ENCODE measurements at places on chromosomes 2 and 18.

DNA sequence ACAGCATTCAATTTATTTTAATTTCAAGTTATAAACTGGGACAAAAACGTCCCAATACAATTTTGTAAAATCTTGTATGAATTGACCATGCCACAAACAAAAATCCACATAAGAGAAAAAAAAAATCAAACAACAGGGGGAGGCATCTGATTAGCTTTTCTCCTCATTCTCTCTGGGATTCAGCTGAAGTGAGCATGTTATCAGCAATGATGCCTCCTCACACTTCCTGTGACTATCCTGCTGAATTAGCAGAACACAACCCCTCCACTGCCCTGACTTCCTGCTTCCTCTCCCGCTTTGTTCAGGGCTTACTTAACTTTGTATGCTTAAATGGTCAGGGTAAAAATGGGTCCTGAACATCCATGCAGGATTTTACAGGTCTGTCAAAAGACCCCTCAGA, 132.2 kb upstream of the ITGB6 start:
- peak; percentile 37 for DNase-seq

- no peak for DNase-seq
These were observed 1.9 kb downstream of the CLASP1 start for GRCh38 chr2:121647396-121647795.

DNA sequence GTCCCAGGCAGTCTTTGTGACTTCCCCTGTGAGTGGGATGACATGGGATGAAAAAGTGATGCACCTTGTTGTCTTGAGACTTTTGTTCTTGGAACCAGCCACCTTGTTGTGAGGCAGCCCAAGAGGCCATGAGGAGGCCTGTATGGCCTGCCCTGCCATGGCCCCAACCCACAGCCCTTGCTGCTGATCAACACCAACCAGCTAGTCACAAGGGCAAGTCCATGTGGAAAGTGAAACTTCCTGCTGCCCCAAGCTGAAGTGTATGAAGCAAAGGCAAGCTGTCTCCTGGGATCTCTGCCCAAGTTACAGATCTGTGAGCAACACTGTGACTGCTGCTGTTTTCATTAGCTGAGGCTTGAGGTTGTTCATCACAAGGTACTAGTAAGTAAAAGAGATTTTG, 21.6 kb downstream of the TMEM18 start:
- DNase-seq, result no peak

- no peak for DNase-seq
These were observed 24.9 kb downstream of the BIN1 start for GRCh38 chr2:127081826-127082633.

- peak; percentile 10 for DNase-seq
These were observed 77.6 kb upstream of the OTOF start for GRCh38 chr2:26555246-26556133.

GRCh38 chr2:106863387-106863786, 22.6 kb downstream of the ST6GAL2 start:
- peak; percentile 60 for DNase-seq

DNA sequence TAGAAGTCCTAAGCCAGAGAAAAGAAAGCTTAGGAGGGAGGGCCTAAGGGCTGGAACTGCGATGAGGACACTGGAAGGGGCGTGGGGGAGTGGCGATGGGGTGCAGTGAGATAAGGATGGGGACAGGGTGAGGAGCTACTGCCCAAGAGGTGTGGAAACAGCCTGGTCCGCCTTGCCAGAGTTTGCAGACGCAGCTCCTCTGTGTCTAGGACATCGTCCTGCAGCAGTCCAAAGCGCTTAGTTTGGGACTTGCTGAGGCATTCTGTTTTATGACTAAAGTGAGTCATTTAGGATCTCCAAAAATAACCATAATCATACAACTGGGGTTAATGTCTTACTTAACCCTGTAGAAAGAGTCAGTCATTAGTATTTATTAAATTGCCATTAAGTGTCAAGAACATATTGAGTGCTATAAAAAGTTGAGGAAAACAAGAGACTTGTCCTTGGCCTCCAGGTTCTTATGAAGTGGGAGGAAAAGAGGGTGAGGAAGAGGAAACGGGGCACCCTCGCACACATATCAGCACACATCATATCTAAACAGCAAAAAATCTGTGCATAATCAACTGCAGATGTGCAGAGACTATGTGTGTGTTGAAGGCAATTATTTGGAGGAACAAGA, 74.8 kb downstream of the CDK15 start:
- DNase-seq, result peak; percentile 28

GRCh38 chr18:76367168-76368125, 127.6 kb downstream of the ZNF516 start:
- no peak for DNase-seq
